ENCODE measurements at places on chromosomes 12 and 14.

- DNase-seq: peak; percentile 49
Observed at GRCh38 chr12:74689071-74689655, 151.5 kb downstream of the ATXN7L3B start.

DNA sequence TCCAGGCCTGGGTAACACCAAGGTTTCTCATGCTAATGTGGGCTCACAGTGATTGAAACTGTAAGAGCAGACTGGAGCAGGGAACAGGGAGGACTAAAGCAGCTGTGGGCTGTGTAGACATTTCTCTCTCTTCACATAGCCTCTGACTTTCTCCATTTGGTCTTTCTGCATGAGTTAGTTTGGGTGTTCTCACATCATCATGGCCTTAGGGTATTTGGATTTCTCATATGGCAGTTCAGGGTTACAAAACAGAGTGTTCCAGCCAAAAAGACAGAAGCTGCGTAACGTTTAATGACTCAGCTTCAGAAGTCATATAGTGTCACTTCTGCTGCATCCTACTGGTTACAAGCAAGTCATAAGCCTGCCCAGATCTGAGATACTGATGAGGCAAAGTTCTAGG, 52.0 kb upstream of the OSBPL8 start:
- no peak for DNase-seq

DNA sequence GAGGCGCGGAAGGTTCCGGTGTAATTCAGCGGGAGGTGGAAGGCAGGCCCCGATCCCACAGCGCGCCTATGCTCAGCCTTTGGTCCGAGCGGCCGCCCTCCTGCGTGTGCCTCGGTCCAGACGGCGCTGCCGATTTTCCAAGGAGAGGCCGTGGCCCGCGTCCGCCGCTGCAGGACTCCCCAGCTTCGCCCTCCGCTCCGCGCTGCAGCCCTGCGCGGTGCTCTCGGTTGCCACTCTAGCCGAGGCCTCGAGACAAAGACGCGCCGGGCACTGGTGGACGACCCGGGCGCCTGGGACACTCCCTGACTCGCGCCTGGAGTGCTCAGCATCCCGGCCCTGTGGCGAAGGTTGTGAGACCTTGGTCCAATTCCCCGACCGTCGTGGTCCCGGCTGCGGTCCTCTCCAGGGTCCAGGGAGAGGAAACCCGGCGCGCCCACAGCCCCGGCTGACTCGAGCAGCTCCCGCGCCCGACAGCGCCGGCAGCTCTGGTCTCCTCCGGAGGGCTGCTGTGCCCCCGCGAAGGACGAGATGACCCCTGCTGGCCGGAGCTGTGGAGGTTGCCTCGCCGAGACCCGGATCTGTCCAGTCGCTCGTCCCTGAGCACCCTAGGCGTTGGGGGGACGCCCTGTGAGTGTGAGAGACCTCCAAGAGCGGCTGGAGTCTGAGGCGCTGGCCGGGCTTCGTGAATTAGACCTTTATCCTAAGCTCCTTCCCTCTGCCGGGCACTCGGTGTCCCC, 6.5 kb downstream of the HOXC12 start:
- DNase-seq: no peak

DNA sequence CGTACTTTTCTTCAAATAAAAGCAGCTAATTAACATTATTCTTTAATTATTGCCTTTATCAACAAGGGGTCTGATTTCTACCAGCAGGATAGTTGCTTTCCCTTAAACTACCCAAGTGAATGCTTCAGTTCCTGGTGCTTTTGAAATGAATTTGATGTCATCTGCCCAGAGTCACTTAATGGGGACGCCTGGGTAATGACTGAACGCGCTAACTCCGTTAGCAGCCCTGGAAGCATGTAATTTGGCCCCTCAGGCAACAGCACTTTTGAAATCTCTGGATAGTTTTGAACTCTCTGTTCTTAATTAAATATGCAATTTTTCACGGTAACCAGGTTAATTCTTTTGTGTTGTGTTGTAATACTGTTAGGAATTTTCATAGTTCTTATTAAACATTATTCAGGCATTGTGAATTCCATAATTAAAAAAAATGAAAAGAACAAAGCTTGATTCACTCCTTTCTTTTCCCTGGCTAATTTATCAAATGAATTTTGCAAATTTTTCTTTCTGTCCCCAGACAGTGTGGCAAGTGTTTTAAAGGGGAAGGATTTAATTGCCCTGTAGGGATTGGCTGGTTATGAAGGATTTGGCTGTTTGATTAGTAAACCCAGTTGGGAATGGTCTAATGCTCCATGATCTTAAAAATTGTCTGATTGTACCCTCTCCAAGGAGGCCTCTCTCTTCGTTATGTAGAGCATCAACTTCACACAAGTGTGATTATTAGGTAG, 137.5 kb upstream of the MYL2 start:
- no peak for DNase-seq

DNA sequence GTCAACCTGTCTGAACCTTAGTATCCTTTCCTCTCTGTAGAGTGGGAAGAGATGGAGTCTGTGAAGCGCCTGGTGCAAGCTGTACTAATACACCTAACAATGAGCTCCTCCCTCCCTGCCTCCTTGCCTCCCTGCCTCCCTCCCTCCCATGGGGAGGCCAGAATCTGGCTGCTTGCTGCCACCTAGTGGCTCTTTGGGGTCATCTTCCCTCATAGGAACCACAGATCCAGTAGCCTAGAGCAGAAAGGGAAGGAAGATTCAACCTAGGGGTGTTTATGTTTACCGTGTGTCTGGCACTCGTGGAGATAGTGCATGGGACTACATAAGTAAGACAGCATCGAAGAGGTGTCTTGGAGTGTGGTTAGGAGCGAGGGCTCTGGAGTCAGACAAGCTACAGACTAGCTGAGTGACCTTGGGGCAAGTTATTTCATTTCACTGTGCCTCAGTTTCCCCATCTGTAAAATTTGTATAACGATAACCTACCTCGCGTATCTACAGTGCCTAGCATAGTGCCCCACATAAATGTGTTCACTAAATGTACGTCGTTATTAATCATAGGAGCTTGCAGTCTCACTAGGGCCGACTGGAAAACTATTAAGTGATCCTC, 35.5 kb upstream of the TSPAN9 start:
- DNase-seq: peak; percentile 74

DNA sequence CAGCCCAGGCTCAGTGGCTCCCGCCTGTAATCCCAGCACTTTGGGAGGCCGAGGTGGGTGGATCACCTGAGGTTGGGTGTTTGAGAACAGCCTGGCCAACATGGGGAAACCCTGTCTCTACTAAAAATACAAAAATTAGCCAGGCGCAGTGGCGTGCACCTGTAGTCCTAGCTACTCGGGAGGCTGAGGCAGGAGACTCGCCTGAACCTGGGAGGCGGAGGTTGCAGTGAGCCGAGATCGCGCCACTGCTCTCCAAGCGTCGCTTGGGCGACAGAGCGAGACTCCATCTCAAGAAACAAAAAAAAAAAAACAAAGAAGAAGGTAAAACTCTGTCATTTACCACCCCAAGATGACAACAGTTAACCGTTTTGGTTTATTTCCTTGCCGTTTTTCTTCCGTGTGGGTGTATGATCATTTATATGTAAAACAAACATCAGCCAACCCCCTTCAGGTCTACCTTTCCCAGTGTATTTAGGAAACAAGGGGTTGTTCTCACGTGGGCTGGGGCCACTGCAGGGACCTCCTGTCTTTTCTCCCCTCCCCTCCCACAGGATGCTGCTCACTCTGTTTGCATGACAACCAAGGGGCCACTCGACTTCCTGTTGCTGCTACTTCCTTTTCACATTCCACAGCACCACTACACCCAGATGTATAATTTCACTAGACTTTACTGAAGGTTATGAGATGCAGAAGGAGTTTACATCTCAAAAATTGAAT, 13.6 kb downstream of the TTC9 start:
- DNase-seq: no peak

- DNase-seq: no peak
Observed at GRCh38 chr14:75499084-75499875, 23.0 kb upstream of the BATF start.

GRCh38 chr12:6822426-6823135, 960 bp downstream of the GPR162 start:
- DNase-seq: no peak

DNA sequence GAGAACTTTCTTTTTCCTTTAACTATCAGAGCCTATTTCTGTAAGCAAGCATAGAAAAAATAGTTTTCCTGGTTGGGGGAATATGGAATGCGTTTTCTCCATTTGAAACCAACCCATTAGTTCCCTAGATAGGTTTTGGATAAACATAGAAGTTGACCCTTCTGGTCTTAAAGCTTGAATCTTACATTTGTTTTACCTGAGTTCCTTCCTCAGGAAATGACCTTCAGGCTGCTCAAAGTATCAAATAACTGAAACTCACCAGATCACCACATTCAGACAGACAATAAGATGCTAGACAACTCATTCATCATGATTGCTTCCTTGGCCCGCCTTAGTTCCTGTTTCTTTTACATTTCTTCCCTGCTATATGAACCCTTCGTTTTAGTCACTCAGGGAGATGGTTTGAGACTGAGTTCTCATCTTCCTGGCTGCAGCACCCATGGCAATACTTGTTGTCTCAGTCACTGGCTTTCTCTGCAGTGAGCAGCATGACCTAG, 52.2 kb downstream of the LRP6 start:
- peak; percentile 24 for DNase-seq

GRCh38 chr12:48768736-48769135, 20.2 kb downstream of the ADCY6 start:
- no peak for DNase-seq

- peak; percentile 87 for DNase-seq
Observed at GRCh38 chr14:104681689-104682074, 7.7 kb upstream of the INF2 start.

DNA sequence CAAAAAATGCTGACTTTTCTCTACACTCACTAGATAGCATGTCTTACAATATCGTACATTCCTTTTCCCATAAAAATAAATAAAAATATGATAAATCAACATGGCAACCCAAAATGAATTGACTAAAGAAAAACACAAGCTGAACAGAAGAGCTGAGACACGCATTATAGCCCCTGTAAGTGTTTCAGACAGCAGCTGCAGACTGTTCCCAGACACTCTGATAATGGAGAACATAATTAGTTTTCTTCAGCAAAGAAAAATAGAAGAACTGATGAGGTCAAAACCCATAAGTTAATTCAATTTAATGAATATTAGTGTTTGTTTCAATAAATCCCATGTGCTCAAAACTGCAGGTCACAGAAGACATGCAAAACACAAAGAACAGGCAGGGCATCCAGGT, 23.8 kb downstream of the ST8SIA1 start:
- DNase-seq: no peak

DNA sequence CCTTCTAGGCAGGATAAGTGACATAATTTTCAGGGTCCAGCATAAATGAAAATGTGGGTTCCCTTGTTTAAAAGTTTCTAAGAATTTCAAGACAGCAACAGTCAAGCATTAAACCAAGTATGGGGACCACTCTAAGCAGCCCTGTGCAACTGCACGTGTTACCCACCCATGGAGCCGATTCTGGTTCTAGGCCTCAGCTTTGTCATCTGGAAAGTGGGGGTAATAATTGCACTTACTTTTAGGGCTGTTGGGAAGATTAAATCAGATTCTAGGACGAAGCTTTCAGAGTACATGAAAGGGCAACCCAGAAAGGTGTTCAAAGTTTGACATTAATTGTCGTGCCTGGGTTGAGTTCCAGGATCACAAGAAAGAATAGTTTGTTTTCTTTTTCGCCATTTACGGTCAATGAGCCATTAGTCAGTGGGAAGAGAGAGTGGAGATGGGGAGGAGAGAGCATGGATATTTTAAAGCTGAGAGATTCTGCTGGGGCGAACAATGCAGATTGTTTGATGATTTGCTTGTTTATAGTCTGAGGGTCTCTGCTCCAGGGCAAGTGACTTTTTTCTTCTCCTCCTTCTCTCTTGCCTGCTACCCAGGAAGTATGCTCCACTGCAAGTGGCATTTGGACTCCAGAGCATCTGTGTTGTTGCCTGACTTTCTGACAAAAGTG, 10.7 kb upstream of the PPFIBP1 start:
- no peak for DNase-seq
